ENCODE measurements at places on chromosomes 2 and 18.

- DNase-seq: no peak
Observed at GRCh38 chr2:41902897-41903296, 144.9 kb upstream of the PKDCC start.

DNA sequence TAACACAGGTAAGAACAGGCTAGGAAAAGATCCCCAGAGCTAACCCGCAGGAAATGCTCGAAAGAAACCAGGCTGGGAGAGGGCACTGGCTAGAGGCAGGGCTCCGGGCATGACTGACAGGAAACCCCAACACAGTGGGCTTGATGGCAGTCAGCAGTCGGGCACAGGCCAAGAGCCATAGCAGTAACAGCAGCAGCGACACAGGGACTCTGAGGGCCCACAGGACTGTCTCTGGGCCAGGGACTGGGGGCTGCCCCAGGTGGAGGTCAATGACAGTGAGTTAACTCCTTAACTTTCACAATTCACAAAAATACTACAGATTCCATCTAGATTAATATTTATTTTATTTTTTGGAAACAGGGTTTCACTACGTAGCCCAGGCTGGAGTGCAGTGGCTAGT is 37.3 kb upstream of the ASPRV1 start:
- peak; percentile 3 for DNase-seq

- DNase-seq: no peak
Observed at GRCh38 chr2:178397002-178397605, 53.9 kb downstream of the PRKRA start.

- DNase-seq: no peak
Observed at GRCh38 chr2:45759310-45759851, 107.9 kb downstream of the PRKCE start.

DNA sequence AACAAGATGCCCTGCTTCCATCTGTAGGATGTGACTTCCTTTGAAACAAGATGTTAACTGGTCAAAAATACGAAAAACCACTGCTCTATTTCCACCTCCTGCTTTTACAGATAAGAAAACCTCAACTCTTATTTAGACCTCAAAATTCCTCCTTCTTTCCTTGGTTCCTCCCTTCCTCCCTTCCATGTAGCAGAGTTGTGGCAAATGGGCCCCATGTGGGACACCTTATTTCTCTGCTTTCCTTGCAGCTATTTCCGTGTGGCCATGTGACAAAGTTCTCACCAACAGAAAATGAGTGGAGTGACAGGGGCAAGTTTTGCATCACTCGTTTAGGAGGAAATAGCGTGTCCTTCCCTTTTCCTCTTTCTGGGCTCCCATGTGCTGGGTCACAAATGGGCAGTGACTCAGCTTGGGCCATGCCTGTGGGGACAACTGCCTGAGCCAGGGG is 69.4 kb upstream of the SMAD2 start:
- no peak for DNase-seq

DNA sequence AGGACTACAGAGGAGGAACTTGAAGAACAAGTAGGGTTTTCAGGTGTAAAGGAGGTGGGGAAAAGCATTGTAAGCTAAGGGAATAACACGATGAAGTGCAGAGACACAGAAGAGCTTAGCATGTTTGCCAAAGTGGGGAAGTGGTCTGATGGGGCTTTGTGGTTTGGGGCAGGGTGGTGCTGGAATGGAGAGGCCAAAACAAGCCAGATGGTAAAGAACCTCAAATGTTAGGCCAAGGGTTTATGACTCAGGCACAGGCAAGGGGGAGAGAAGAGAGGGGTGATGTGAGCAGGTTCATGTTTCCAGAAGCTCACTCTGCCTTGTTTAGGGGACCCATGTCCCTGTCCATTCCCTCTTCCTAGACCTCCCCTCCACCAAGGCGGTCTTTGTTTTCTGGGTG is 104.5 kb upstream of the YWHAQ start:
- no peak for DNase-seq

- DNase-seq: no peak
Observed at GRCh38 chr2:85774126-85774978, 20.6 kb downstream of the ATOH8 start.

GRCh38 chr2:196380098-196380497 is 208.7 kb upstream of the STK17B start:
- DNase-seq: no peak

DNA sequence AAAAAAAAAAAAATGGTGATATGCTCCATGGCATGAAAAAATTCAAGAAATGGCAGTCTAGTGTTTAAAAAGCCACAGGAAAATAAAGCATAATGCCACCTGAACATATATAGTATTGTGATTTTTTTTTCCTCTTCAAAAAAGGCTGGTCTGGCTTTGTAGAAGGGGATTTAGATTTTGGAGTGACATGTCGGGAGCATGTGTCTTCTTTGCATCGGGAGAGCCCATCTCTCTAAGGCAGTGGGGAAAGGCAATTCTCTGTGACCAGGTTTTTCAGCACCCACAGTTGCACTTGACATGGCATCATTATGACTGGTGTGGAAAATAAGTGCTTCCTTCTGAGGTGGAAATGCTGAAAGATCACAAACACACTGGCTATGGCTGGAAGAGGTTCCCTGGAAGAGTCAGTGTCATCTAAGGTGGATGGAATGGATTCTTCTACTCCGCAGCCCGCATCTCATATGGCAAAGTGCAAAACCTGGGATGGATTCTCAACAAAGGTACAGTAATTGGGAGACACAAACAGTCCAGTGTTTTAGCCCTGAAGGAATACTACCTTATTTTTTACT is 172.5 kb downstream of the AGAP1 start:
- no peak for DNase-seq

DNA sequence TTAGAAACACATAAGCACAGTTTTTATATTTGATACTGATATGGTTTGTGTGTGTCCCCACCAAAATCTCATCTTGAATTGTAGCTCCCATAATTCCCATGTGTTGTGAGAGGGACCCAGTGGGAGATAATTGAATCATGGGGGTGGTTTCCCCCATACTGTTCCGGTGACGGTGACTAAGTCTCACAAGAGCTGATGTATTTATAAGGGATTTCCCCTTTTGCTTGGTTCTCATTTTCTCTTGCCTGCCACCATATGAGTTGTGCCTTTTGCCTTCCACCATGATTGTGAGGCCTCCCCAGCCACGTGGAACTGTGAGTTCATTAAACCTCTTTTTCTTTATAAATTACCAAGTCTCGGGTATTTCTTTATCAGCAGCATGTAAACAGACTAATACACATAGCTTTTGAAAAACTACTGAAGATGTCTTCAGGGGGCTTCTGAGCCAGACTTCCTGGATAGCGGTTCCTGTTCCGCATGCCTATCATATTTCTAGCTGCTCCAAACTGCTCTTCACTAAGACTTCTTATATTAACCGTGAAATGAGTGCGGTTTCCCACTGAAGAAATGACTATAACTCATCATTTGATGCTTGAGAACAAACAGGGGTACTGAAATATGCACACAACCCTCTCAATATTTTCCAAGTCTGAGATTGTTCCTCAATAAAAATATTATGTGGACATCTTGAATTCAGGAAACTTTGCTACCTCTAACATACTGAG is 75.8 kb downstream of the SPHKAP start:
- no peak for DNase-seq

DNA sequence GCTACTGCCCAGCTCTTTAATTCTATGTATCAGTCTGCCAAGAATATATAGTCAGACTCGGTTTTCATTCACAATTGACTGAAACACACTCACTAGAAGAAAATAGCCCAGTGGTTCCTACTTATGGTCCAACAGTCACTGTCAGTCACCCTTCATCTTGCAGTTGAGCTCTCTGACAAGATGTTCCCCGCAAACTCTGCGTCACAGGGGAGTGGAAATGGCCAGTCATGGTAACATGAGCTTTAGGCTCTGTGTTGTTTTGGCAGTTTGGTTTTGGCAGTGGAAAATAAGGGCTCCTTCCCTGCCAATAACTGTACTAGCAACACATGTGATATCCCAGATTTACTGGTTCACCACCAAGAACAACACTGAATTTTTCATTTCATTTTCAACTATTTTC is 122.5 kb downstream of the PRPF40A start:
- no peak for DNase-seq

- DNase-seq: no peak
Observed at GRCh38 chr18:22355598-22355997, 62.1 kb downstream of the CTAGE1 start.

- DNase-seq: no peak
Observed at GRCh38 chr2:58557176-58557575, 316.1 kb upstream of the FANCL start.

GRCh38 chr2:36696533-36696932 is at the start of gene VIT:
VIT (plus strand) TSS chr2:36696707; CDS start chr2:36716371, 19,664 bp downstream.
- no peak for DNase-seq

GRCh38 chr2:59196491-59196890 is 955.4 kb upstream of the FANCL start:
- no peak for DNase-seq

GRCh38 chr2:61478086-61478485 is 7.2 kb upstream of the USP34 start:
- no peak for DNase-seq

GRCh38 chr2:216195565-216196029 is 86.4 kb downstream of the XRCC5 start:
- DNase-seq: no peak

DNA sequence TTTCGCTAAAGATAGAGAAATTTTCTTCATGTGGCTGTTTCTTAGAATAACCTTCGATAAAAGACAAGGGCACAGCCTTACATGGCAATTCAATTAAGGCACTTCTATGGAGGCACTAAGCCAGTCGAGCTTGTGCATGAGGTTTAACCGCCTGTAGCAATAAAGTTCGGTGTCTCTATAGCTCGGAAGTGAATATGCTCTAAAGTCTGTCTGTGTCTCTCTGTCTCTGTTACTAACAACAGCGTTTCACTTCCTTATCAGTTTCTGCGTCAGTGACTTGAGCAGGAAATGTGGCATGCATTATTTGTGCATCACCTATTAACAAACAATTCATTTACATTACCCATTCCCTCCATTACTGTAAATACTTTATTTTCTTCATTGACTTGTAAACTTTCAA is 365.1 kb upstream of the NETO1 start:
- no peak for DNase-seq

DNA sequence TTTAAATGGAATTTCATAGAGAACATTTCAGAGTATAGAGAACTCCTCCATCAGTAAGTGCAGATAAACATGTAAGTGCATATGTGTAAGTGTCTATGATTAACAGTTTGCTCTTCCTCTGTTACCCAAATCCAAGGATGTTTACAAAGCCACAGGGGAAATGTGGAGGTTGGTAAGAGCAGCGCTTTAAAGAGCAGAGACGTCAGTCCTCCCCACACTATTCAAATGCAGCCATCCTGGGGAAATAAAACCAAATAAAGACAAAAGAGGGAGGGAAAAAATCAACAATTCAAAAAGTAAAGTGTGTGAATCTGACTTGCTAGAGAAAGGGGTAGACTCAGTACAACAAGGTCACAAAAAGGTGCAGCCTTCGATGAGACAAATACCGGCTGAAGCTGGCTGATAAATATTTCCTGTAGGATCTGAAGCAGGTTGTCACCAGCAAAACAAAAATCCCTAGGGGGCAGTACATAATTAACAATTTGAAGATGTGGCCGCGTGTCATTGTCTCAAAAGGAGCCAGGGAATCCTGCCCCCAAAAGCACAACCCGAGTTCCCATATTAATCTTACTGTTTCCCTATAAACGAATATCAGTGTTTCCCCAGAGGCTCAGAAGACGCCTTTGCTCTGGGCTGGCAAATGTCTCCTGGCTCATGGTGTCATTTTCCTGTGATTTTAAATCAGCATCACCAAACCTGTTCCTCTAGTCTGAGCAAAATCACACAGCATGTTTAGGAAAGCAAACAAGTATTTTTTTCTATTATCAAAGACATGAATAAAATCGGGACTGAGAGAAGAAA is 216.5 kb downstream of the CDCA7 start:
- DNase-seq: no peak

DNA sequence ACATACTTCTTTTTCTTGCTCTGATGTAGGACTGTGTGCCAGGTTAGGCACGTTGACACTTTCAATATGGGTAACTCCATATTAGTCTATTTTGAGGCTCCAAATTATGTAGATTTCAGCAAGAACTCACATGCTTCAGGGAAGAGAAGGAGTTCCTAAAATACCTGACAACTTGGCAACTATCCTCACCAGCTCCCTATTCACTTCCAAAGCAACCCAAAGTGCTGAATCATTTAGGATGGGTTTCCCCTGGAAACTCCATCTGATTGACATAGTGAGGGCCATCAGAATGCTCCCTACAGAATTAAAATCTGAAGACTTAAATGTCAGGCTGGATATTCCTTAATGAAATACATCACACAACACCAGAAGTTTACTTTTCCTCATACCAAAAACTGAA is 32.5 kb upstream of the NFU1 start:
- no peak for DNase-seq

- DNase-seq: no peak
Observed at GRCh38 chr2:9650119-9650821, 19.5 kb upstream of the YWHAQ start.

DNA sequence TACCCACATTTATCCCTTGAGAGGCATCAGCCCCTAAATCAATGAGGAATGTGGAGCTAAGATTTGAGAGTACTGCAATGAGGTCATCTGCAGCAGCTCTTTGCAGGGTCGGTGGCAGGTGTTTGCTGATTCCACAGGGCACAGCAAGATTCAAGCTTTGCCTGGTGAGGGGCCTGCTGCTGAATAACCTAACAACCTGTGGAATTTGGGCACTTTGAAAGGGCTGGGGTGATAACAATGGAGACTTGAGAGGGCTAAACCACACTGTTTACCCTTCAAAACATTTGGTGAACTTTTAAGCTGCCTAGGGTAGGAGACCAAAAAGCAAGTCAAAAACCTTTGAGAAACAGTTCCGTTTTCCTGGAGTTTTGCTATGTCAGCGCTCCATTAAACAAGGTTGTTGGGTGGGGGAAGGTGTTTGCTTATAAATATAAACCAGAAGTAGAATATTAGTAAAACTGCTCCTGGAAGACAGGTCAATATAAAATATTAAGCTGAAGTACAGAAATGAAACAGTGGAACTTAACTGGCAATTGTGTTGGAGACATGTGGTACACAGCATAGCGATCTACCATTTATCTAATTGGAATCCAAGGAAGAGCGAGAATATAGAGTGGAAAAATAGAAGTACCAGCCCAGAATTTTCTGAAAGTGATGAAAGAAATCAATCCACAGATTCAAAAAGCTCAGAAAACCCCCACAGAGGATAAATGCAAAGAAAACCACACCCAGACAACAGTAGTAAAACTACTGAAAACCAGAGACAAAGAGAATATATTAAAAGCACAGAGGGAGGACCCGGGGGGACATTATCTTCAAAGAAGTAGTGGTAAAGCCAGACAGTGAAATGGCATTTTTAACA is 15.7 kb downstream of the COPS8 start:
- DNase-seq: no peak

- DNase-seq: no peak
Observed at GRCh38 chr2:143852759-143853158, 667.2 kb downstream of the ZEB2 start.

- no peak for DNase-seq
Observed at GRCh38 chr2:230473378-230473777, 57.4 kb downstream of the SP100 start.

DNA sequence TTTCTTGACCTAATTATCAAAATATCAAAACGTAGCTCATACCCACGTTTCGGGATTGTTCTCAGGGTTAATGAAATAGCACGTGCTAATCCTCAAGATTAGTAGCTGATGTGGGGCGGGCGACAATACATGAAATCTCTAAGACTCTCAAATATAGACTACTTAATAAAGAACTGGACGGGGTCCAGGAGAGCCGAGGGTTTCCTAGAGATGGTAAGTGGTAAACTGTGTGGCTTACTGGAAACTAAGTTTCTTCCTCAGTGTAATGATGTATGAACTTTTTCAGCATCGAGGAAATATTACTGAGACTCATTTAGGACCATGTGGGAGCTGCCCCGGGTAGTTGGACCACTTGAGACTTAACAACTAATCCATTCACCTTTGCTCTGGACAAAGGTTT is 453.3 kb upstream of the SALL3 start:
- DNase-seq: no peak

GRCh38 chr2:74585406-74586185 is 31.1 kb downstream of the DOK1 start:
- no peak for DNase-seq
